CD4-positive, alpha-beta T cell treated with Interleukin-2 at 100 ng/mL for 4 hours (primary cell): ENCODE measurements at places on chromosomes 16 and 17.

GRCh38 chr16:55534756-55535155, 25.9 kb downstream of the LPCAT2 start:
- DNase-seq = no peak

GRCh38 chr16:79217375-79218011, 383.0 kb downstream of the MAF start:
- peak; percentile 22 for DNase-seq

DNA sequence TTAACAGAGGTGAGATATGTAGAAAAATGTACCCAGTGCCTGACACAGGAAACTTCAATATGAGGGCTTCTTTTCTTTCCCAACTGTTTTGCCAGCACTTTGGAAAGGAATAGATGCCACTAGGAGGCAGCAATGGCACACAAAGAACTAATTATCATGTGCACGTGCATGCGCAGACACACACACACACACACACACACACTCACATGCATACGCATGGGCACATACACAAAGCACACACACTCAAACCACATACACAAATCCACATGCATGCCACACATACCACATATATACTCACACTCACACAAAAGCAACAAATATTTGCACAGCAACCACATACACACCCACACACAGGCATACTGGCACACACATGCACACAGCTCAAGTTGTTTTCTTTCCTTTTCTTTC, 8.8 kb upstream of the CEP112 start:
- peak; percentile 64 for DNase-seq

- DNase-seq = no peak
Observed at GRCh38 chr17:49510059-49510719, 15.1 kb downstream of the NGFR start.

DNA sequence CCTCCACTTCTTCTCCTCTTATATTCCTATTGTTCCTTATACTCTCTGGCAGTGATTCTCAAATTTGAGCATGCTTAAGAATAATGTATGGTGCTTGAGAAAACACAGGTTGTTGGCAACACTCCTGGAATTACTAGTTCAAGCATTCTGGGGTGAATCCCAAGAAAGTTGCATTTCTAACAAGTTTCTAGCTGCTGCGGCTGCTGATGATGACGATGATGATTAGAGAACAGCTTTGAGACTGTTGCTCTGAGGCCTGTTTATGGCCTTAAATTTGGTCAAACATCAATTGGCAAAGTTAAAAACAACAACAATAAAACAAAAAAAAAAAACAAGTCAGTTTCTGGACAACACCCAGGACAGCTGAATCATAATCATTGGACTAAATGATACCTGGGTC, 961.9 kb downstream of the CDH11 start:
- DNase-seq = no peak

DNA sequence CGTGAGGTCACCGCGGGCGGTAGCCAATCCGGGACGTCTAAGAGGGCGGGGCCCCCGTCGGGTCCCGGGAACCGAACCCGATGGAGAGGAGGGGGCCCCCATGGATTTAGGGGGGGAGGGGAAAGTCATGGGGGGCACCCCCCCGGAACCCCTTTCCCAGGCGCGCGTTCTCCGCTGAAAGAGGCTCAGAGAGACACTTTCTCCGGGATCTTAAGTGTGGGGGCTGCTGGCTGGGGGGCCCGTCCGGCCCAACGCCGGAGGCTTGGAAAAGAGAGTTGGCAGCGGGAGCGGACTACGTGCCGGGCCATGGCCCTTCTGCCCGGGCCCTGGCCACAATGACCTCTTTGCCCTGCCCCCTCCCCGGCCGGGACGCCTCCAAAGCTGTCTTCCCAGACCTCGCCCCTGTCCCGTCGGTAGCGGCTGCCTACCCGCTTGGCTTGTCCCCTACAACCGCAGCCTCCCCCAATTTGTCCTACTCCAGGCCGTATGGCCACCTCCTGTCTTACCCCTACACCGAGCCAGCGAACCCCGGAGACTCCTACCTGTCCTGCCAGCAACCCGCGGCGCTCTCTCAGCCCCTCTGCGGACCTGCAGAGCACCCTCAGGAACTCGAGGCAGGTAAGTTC, at the start of gene DLX4:
DLX4 (plus strand) TSS at position 57 of the 626 bp plus-strand sequence; CDS start at position 336, 279 bp downstream.
- no peak for DNase-seq

- DNase-seq = no peak
Observed at GRCh38 chr17:72900654-72900971, 191.9 kb downstream of the SLC39A11 start.

- DNase-seq = no peak
Observed at GRCh38 chr17:77889866-77890760, 68.4 kb upstream of the TNRC6C start.

DNA sequence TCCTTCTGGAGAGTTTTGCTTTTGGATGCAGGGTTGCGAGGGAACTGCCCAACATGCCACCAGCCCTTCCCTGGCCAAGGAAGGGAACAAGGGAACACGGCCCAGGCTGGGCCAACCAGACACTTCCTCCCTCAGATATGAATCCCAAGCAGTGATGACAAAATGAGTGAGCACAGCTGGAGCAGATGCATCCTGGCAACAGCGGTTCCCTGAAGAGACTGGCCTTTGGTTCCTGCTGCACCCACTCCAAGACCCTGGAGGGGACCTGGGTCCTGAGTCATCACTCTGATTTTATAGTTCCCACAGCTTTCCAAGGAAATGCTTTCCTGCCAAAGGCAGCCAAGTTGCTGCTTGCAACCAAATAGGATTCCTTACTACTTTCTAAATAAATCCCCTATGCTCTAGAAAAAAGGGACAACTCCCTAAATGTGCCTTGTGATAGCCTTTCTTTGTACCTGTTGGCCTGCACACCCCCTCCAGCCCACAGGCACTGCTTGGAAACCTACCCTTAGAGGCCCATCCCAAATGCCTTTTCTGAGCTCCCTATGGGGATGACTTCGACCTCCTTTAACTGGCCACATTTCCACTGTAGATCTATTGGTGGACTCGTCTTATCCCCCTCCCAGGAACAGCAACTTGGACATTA, 5.3 kb downstream of the ST3GAL2 start:
- DNase-seq = no peak

GRCh38 chr16:73166947-73167550, 119.1 kb upstream of the ZFHX3 start:
- DNase-seq = no peak

DNA sequence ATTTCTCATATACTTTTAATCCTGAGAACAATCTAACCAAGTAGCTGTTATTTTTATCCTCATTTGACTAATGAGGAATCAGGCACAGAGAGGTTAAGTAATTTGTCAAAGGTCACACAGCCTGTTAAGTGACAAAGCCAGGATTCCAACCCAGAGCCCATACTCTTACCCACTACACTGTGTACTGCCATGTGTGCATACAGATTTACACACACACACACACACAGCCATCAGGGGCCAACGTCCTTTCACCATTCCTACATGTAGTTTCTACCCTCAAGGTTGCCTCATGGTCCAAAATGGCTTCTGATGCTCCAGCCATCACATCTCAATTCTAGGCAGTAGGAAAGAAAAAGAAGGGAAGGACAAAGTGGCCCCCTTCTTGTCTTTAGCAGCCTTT, 22.1 kb downstream of the TMEM186 start:
- no peak for DNase-seq

- peak; percentile 81 for DNase-seq
Observed at GRCh38 chr16:68064791-68065365, 20.3 kb upstream of the NFATC3 start.

DNA sequence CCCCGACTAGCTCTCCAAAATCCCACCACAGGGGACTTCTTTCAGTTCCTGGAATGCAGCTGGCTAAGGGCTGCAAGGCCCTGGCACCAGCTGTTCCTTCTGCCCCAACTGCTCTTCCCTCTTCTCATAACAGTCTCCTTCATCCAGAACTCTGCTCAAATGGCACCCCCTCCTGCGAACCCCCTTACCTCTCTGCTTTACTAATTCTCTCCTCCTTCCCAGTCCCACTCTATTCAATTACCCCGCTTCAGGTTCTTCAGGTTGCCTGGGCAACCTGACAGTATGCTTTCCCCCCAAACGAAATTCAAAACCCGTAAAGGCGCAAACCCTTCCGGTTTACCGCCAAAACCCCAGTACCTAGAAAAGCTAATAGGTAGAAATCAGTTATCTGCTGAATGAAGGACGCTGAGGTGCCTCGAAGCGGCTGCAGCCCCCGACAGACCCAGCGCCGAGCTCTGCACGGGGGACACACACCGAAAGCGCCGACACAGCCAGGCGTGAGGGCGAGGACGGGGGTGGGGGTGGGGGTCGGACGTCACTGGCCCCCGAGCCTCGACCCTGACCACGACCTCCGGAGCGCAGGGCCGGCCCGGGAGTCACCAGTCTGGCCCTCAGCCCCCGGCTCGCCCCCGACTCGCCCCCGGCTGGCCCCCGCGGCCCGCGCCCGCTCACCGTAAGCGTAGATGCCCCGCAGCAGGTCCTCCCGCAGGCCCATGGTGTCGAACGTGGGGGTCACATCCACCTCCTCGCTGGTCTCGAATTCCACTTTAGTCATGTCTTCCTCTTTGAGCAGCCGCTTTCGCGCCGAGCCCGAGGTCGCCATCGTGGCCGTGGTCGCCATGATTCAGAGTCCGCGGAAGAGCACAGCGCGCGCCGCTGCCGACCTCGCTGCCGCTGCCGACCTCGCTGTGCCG, 550 bp downstream of the EIF4A3 start:
- peak; percentile 12 for DNase-seq

- no peak for DNase-seq
Observed at GRCh38 chr16:70752426-70752825, 48.5 kb downstream of the VAC14 start.

DNA sequence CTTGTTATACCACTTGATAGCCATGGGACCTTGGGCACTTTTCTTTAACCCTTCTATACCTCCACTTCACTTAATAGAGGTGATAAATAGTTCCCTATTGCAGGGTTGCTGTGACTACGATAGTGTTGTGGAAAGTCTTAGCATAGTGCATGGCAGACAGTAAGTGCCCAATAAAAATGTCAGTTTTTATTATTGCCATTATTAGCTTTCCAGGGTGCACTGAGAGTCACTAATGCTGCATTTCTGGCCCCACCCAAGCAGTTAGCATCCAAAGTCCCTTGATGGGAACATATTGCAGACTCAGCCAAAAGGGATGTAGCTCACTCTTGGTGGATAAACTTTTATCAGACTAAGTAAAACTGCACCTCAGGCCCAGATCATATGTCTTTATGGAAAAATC, 41.5 kb upstream of the TEKT3 start:
- no peak for DNase-seq

GRCh38 chr17:80034791-80035686, 633 bp downstream of the TBC1D16 start:
- DNase-seq = peak; percentile 51

GRCh38 chr17:80813318-80813717, 178.3 kb upstream of the CHMP6 start:
- no peak for DNase-seq

DNA sequence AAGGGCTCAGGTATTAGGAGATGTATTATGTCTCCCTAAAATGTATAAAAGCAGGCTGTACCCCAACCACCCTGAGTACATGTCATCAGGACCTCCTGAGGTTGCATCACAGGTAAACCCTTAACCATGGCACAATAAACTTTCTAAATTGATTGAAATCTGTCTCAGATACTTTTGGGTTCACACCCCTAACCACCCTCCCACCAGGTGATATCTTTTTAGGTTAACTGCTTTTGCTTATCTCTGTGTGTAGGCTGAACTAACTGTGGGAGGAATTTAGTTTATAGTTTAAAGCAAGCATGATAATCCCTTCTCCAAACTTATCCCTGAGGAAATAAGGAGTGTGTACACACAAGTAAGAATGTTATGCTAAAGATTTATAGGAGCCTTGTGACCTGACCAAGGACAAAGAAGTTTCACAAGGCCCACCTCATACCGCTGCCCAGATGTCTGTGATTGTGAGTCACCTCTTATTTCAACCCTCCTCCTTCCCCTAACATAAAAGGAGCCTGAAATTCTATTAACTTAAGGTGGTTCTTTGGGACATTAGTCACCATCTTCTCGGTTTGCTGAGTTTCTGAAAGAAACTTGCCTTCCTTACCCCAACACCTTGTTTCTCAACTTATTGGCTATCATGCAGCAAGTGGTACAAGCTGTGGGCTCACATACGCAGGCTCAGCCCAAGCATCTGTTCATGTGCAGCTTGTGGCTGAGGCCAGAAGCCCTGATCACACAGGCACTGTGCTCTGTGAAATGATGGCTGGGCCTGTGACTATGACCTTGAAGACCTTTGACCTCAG, 11.3 kb downstream of the PRSS22 start:
- DNase-seq = peak; percentile 23

GRCh38 chr16:71666928-71667707, 41.1 kb downstream of the MARVELD3 start:
- no peak for DNase-seq

DNA sequence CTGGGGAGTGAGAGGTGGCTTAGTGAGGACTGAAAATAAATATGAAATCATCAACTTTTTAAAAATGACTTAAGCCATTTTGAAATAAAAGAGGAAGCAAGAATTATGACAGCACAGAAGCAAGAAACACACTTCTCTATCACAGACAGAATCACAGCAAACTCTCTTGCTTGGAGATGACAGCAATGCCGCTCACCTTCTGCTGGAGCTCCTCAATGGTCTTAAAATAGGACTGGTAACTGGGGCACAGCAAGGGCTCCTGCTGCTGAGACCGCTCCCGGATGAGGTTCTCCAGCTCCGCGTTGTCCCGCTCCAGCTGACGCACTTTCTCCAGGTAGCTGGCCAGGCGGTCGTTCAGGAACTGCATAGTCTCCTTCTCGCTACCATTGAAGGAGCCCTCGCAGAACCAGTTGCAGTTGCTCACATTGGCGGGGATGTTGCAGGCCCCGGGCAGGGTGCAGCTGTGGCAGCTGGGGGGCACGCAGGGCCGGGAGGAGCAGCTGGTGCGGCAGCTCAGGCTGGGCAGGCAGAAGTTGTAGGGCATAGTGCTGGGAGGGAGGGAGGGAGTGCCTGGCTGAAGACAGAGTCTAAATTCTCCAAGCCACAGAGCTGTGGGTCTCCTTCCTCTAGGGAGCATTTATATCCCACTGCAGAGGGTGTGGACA, at the start of gene KRT31:
KRT31 (minus strand) TSS at position 613 of the 665 bp plus-strand sequence; CDS start at position 544, 69 bp downstream.
- no peak for DNase-seq

DNA sequence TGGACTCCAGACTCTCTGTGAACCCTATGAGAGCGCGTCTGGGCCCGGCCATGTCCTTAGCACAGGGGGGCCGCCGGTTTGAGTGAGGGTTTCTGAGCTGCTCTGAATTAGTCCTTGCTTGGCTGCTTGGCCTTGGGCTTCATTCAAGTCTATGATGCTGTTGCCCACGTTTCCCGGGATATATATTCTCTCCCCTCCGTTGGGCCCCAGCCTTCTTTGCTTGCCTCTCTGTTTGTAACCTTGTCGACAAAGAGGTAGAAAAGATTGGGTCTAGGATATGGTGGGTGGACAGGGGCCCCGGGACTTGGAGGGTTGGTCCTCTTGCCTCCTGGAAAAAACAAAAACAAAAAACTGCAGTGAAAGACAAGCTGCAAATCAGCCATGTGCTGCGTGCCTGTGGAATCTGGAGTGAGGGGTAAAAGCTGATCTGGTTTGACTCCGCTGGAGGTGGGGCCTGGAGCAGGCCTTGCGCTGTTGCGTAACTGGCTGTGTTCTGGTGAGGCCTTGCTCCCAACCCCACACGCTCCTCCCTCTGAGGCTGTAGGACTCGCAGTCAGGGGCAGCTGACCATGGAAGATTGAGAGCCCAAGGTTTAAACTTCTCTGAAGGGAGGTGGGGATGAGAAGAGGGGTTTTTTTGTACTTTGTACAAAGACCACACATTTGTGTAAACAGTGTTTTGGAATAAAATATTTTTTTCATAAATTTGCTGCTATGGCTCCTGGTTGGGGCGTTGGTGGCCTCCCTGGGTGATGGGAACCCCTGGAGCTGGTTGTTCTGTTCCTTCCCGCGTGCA, 23.1 kb downstream of the STAT5A start:
- no peak for DNase-seq

- no peak for DNase-seq
Observed at GRCh38 chr16:86574646-86575045, 3.7 kb upstream of the FOXL1 start.

GRCh38 chr16:67393788-67394154, 473 bp upstream of the TPPP3 start:
- DNase-seq = no peak
